NCI-H1092 (cell line): ENCODE measurements at places on chromosomes 2 and 18.

DNA sequence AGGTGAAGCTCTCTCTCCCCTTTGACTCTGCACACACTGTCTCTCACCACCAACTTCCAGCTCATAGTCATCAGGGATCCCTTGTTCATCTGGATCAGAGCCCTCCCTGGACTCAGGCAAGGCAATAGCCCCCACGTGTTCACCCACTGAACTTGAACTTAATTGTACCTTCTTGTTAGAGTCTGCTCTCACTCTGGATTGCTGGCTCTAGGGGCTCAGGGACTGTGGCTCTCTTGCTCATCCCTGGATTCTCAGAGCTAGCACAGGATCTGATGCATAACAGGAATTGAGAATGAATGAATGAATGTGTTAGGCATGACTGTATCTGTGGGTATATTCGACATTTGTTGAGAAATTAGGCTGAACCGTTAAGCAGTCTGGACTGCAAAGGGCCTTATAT is 16.7 kb upstream of the ASAP2 start:
- no peak for DNase-seq

- DNase-seq: no peak
Measured at GRCh38 chr2:23448906-23449305, 63.9 kb downstream of the KLHL29 start.

DNA sequence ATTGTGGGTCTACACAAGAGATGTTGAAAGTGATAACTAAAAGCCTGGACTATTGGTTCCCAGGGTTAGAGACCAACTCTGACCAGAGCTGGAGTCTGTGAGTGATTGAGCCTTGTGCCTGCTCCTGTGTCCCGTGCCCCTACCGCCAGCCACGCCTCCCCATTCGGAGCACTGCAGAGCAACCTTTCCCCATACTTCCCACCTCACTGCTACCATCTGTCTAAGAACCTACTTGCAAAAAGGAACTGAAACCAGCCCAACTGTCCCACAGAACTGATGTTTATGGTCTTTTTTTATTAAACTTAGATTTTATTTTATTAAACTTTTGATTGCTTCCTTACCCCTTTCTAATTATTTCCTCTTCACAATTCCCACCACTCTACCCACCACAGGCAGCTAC is 300.3 kb upstream of the MGAT5 start:
- no peak for DNase-seq

DNA sequence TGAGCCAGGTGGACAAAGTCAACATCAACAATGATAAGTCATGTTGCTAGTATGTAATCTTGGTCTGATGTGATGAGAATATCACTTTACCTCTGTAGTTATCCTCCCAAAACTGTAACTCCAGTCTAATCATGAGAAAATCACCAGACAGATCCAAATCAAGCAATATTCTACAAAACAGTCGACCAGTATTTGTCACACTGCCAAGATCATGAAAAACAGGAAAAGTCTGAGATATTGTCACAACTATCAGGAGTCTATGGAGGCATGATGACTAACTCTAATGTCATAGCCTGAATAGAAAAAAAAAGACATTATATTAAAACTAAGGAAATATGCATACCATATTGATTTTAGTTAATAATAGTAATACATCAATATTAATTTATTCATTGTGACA is 1883.3 kb upstream of the CELF4 start:
- no peak for DNase-seq

GRCh38 chr2:162609798-162610197 is 228.8 kb downstream of the KCNH7 start:
- DNase-seq: no peak

GRCh38 chr2:136997557-136997956 is 232.2 kb downstream of the THSD7B start:
- no peak for DNase-seq

DNA sequence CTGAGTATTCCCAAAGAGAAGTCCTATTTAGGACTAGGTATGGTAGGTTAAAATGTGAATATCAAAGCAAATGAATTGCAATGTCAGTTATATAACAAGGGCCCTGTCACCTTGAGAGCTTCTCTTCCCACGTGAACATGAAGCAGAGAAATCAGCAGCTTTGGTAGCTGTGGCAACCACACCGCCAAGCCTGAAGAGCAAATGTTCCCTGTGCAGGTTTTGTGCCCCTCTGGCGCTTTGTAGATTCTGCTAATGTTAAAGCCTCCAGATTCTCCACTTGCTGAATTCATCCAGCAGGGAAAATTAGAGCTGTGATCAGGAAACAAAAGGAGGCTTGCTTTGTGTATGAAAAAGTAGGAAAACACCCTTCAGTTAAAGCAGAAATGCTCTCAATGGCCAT is 322.6 kb downstream of the RBM43 start:
- DNase-seq: no peak
